Epithelial cell of alveolus of lung (primary cell): ENCODE measurements at places on chromosomes 16 and 17. TPM values are rescaled to one million over a fixed set of nuclear protein-coding genes. Genes with fewer than 3 reads are reported as not detected.

CHRNE gene
- total RNA-seq = 0.39 TPM in 1 of 2 replicates, not detected in the other

ADCY9 gene
- total RNA-seq = 12.8 and 14.7 TPM in 2 replicates

PGP gene
- 4.1 and 16.3 TPM in 2 replicates for total RNA-seq

MLKL gene
- 3.0 and 8.8 TPM in 2 replicates for total RNA-seq

TBC1D3B gene
- total RNA-seq = 1.9 TPM in 1 of 2 replicates, not detected in the other

CPHXL2 gene
- total RNA-seq = not detected in 2 replicates

CIITA gene
- under 0.01 TPM in 1 of 2 replicates, not detected in the other for total RNA-seq

KRTAP9-4 gene
- total RNA-seq = not detected in 2 replicates

EPX gene
- not detected in 2 replicates for total RNA-seq

IRX3 gene
- total RNA-seq = 0.48 and 0.91 TPM in 2 replicates

ZNF764 gene
- 7.1 and 17.6 TPM in 2 replicates for total RNA-seq

GGT6 gene
- not detected in 2 replicates for total RNA-seq

NPIPB9 gene
- 0.24 TPM in 1 of 2 replicates, not detected in the other for total RNA-seq

TVP23A gene
- total RNA-seq = 1.4 TPM in 1 of 2 replicates, not detected in the other

MED9 gene
- 10.6 and 12.8 TPM in 2 replicates for total RNA-seq
